Activated naive CD8-positive, alpha-beta T cell treated with anti-CD3 and anti-CD28 coated beads, Interleukin-2, amount 10 ng/mL, durations not matched to agents 7 days and 5 days (primary cell): ENCODE measurements at places on chromosomes 4 and X. TPM values are rescaled to one million over a fixed set of nuclear protein-coding genes. Genes with fewer than 3 reads are reported as not detected.

Gene CSAG2
- total RNA-seq = 0.61 TPM

Gene HSFX3
- not detected for total RNA-seq

Gene FUNDC2
- total RNA-seq = 47.4 TPM

Gene PDCL2
- not detected for total RNA-seq

Gene SMIM10
- total RNA-seq = 0.58 TPM

Gene UGT2B17
- not detected for total RNA-seq

Gene RASGEF1B
- total RNA-seq = 8.0 TPM

Gene GLRB
- not detected for total RNA-seq

Gene G6PD
- total RNA-seq = 102 TPM

Gene ATP2B3
- total RNA-seq = not detected

Gene GABRE
- total RNA-seq = not detected

Gene ITIH6
- not detected for total RNA-seq

Gene FGB
- total RNA-seq = not detected

Gene KLB
- total RNA-seq = not detected

Gene PRDM5
- total RNA-seq = 0.26 TPM

Gene HTRA3
- total RNA-seq = not detected

Gene CT45A5
- not detected for total RNA-seq

Gene MAGED4
- total RNA-seq = 1.5 TPM

Gene RAB39B
- 9.4 TPM for total RNA-seq

Gene TIMM8A
- 14.5 TPM for total RNA-seq

Gene TSPAN7
- total RNA-seq = not detected

Gene ZNF595
- total RNA-seq = 16.0 TPM

Gene PABPC4L
- total RNA-seq = not detected

Gene TEX11
- total RNA-seq = not detected

Gene L1CAM
- total RNA-seq = 4.5 TPM

Gene ZNF630
- total RNA-seq = 3.8 TPM

Gene FAT4
- total RNA-seq = 0.06 TPM

Gene DCLK2
- total RNA-seq = not detected

Gene ADH1B
- not detected for total RNA-seq

Gene ADRA2C
- total RNA-seq = not detected

Gene ADGRL3
- total RNA-seq = not detected

Gene MTNR1A
- total RNA-seq = not detected

Gene IQCM
- total RNA-seq = not detected

Gene GNRHR
- total RNA-seq = not detected

Gene GYG2
- total RNA-seq = not detected

Gene MAGEA9B
- not detected for total RNA-seq

Gene PCDH18
- total RNA-seq = not detected

Gene TMPRSS11A
- total RNA-seq = not detected

Gene CFAP99
- 0.11 TPM for total RNA-seq

Gene SH3BP2
- total RNA-seq = 82.6 TPM
